ENCODE measurements at places on chromosomes 2 and 18.

DNA sequence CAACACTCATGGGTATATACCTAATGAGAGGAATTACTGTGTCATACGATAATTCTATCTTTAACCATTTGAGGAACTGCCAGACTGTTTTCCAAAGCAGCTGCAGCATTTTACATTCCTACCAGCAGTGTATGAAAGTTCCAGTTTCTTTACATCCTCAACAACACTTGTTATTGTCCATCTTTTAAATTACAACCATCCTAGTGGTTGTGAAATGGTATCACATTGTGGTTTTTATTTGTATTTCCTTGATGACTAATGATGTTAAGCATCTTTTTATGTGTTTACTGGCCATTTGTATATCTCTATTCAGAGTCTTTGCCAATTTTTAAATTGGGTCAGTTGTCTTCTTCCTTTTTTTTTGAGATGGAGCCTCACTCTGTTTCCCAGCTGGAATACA, 4.0 kb upstream of the CKAP2L start:
- DNase-seq = no peak

DNA sequence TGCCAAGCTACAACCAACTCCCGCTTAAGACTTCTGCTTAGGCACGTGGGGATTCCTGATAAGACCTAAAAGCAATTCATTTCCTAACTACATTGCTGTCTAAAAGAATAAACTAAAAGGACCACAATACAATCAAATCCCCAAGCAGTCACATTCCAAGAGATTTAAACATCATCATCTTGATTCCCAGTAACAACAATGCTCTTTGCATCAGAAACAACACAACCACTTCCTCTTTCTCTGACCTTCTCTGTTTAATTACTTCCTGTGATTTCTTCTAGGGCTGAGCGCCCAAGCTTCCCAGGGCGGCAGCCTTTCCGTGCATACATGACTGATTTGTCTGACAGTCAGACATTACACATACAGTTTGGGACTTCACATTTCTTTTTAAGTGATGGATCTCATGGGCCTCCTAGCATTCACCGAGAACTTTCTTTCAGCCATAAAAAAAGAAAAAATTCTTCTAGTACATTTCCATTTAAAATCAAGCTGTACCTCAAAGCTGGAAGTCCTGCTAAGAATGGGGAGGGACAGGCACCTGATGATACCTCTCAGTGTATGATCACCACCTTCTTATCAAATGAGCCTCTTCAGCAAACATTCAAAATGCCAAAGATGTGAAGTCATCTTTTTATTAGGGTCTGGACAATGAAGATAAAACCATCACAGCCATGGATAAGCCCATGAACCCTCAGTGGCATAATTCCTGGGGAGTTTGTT, 11.5 kb downstream of the SPRED2 start:
- DNase-seq = no peak

GRCh38 chr2:46010925-46011490, 286.2 kb upstream of the EPAS1 start:
- DNase-seq = peak; percentile 24

DNA sequence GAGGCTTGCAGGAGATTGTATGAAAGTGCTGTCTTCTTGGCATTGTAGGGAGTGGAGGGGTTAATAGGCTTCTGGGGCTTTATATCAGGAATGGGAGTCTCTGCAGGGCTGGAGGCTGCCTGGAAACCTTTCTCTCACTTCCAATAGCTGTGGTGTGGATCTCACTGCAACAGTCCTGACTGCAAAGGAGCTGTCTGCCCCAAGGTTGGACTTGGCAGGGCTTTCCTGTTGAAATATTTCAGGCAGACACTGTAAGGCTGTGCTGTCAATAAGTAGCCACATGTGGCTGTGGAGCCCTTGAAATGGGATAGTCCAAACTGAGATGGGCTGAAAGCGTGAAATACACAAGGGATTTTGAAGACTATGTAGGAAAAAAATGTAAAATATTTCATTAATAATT, 399.1 kb upstream of the SPRED2 start:
- no peak for DNase-seq

GRCh38 chr2:24785671-24786321, 7.4 kb downstream of the PTRHD1 start:
- DNase-seq = peak; percentile 2
